Germinal center (tissue), 1 donor: ENCODE measurements at places on chromosomes 16 and 17.

- DNase-seq = no peak
These were observed 29.4 kb downstream of the UTP18 start for GRCh38 chr17:51289696-51290111.

DNA sequence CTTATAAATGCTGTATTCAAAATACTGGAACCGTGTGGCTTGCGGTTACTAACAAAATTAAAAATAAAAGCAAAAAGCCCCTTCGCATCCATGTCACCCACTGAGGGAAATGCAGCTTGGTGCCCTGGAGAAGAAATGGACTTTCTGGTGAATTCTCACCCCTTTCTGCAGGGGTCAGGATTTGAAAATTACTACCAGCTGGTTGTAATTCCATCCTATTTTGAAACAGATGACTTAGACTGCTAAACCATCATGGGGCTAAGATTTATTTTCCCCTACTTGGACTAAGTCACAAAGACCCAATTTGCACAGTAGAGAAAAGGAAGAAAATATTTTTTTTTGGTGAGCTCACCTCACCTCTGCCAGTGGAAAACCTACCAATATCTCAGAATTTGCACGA is 111.4 kb upstream of the MYOCD start:
- no peak for DNase-seq

DNA sequence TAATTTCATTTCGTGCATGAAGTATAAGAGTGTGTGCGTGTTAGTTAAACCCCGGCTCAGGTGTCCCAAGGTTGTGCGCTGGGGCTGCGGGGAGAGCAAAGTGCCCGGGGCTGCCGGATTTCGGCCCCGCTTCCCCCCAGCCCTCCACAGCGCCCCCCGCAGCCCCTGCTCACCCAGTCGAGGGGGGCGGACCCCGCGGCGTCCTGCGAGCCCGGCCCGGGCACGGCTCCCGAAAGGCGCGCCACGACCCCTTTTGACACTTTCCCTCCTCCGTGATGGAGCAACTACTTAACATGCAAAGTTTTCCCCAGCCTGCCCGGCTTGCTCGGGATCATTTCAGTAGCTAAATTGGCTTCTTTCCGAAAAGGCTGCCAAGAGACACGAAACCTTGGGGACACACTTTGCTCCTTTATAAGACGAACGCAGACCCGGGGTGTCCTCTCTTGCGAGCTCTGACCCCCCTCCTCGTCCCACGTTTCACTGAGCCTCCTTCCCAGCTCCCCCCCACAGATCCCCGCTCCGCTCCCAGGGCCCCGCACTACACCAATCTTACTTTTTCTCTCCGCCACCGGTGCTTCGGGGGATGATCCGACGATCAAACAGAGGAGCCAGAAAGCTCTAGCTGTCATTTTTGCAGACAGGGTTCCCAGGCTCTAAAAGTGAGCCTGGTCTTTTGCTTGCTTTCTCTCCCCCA is 552 bp downstream of the C17orf58 start:
- no peak for DNase-seq

GRCh38 chr17:47924785-47925677 is 16.3 kb upstream of the PNPO start:
- no peak for DNase-seq

GRCh38 chr17:36653856-36654255 is 52.5 kb downstream of the MRM1 start:
- DNase-seq = no peak

GRCh38 chr17:61808442-61808841 is 54.9 kb downstream of the BRIP1 start:
- DNase-seq = no peak

- no peak for DNase-seq
These were observed 524.4 kb upstream of the ZFHX3 start for GRCh38 chr16:73572135-73572828.

GRCh38 chr16:84614073-84614459 is 3.8 kb downstream of the COTL1 start:
- no peak for DNase-seq

DNA sequence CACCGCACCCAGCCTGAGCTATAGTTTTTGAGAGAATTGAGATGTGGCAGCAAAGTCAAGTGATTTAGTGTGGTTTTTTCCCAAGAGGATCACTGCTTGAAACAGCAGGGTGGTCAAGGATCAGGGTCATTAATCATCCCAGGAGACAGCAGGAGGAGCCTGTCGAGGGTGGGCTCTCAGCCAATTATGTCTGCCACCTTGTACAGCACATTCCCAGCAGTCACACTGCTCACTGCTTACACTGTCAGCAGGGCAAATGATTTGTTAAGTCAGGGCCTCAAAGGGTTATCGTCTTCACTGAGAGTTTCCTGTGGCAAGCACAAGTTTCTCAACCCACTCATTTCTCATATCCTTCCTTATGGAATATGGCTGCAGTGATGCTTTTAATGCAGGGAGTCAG is 13.2 kb downstream of the B3GNT9 start:
- no peak for DNase-seq

- no peak for DNase-seq
These were observed 132.7 kb downstream of the CCDC182 start for GRCh38 chr17:57612202-57613071.

- no peak for DNase-seq
These were observed 12.5 kb downstream of the PLLP start for GRCh38 chr16:57271867-57272495.

GRCh38 chr16:49615576-49615975 is 240.3 kb downstream of the ZNF423 start:
- no peak for DNase-seq

GRCh38 chr17:80327518-80327917 is 66.9 kb downstream of the RNF213 start:
- no peak for DNase-seq

DNA sequence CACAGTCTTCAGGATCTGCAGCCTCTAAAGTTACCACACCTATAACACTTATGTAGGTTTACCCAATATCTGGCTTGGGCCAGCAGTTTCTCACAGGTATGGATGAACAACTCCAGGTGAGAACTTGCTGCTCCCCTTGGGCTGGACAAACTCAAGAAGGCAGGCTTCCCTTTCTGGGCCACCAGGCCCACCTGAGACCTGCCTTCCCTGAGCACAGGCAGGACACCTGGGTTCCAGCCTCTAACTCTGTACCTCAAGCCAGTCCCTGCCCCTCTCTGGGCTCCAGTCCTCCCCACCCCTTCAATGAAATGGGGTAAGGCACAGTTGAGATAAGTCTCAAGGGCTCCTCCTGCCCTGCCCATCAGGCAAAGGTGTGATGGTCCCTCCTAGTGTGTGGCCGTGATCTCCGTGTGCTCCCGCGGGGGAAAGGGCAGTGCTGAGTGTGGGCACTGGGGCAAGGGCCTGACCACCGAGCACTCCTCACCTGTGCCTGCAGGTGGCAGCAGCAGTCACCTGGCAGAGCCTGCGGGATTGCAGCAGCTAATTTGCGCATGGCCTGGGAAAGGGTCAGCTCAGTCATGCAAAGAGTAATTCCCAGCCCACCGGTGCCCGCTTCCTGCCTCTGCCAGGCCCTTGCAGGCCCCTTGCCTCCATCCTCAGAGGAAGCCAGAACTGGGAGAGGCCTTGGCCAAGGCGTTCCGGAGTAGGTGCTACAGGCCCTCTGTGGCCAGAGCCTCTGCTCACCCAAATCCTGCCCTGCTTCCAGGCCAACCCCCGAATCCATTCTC is 28.2 kb upstream of the ADGRG1 start:
- DNase-seq = peak; percentile 66

DNA sequence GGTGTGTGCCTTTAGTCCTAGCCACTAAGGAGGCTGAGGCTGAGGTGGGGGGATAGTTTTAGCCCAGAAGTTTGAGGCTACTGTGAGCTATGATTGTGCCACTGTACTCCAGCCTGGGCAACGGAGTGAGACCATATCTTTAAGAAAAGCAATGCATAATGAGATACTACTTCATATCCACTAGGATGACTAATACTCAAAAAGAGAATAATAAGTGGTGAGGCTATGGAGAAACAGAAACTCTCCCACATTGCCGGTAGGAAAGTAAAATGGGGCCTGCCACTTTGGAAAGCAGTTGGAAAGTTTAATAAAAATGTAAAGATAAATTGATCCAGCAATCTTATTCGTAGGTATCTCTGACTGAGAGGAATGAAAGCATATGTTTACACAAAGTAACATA is 4.6 kb upstream of the NPIPB2 start:
- DNase-seq = no peak

DNA sequence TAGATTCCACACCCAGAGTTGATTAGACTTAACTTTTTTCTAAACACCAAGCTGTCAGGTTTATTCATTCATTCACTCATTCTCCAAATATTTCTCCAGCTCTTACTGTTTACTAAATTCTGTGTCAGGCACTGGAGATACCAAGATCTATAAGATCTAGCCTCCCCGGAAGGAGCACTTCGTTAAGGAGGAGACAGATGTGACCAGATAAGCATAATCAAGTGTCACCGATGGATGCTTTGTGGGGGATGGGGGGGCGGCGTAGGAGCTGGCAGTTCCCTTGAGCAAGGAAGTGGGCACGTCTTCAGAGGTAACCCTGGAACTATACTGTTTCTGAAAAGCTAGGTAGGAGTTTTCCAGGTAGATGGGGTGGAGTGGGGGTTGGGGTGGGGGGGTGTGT is 3.8 kb upstream of the RPL26 start:
- no peak for DNase-seq

DNA sequence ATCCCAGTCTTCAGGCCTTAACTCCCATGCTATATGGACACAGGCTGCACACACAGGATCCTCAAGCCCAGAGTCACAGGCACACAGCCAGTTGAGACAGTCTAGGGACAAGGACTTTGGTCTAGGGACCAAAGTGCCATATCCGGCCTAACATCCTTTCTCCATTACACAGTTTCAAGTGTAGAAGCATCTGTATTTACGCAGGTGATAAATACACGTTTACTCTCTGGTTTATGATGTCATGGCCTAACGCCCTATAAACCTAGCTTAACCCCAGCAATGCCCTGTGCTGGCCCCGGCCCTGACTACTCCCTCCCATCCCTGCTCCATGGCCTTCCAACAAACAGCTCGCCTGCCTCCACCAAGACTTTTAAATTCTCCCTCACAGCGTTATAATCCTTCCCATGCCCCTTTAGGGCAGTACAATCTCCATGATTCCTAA is 17.1 kb downstream of the CUEDC1 start:
- no peak for DNase-seq

DNA sequence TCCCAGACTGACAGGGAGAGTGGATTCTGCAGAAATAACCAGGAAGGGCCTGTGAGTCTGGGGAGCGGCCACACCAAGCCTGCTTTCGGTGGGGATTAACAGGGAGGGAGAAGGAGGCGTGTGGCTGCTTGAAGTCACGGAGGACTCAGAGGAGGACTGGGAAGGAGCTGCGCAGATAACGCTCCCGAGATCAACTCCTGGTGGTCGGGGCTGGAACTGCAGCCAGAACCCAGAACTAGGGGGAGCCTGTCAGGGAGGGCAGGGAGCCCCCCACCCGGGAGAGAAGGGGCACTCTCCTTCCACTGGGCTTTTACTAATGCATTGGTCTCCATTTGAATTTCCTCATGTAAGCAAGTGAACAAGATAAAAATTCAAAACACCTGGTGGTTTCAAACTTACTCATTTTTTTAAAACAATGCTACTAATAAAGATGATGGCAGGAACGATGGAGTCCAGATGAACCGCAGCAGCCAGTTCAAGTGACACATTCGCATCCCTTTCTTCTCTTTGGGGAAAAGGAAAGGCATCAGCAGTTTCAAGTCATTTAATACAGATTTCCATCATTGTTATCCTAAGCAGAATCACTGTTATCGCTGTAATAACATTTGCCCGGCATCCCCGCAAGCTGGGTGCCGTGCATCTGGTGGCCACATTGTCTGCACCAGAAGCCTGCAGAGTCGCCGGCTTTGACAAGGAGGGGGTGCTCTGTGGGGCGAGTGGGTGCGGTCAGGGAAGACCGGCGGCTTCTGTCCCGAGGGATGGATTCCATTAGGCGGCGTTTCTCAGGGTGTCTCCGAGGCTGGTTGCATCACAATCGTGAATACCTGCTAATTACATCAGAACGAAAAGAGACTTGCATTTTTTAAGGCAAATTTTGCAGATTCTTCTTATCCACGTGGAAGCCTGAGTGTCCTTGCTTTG is 183.0 kb downstream of the FOXL1 start:
- peak; percentile 54 for DNase-seq

DNA sequence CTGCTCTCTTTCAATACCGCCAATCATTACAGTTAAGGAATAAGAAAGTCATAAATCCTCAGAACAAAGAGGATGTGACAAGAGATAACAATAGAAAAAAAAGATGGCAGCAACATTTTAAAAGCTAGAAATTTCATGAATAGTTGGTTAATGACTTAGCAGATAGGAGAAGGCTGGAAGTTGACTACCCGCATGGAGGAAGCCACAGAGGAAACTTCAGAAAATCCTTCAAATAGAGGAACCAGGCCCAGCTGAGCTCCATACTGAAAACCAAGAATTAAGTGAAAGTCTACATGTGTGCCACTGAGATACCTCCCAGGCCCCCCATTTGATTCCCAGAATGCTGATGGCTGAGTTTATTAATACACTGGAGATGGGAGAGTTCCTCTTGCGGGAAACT is 109.3 kb downstream of the GSG1L start:
- DNase-seq = no peak

DNA sequence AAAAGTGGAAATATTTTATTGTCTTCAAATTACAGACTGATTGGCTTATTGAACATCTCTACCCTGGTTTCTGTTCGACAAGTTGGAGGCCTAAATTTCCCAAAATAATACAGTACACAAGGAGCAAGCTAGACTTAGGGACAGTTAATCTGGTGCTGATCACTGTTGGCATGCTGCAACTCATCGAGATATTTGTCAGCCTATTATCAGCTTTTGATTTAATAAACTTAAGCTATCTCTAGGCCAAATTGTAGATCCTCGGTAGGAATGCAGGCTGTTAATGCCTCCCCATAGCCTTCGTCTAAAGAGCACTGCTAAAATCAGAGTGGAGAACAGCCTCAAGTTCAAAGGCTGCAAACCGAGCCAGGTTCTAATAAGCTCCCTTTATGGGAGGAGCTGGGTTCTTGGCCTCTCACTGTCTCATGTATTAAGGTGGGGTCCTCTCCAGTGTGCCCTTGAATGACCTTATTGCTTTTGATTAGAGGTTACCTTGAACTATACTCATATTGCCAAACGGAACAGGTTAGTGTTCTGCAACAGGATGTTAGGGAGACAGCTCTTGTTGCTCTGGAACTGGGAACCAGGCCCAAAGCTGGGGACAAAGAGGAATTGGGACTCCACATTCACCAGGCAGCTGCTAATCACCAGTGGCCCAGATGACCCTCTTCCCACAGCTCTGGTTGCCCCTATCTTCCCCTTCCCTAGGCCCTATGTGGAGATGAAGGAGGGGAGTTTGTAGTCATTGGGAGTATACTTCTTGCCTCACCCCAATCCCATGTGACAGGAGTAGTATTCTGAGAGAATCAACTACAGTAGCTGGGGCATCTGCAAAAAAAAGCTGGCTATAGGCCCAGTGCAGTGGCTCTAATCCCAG is 69.5 kb upstream of the NOL11 start:
- no peak for DNase-seq
